Left lung (tissue), 14 donors: ENCODE measurements at places on chromosomes 2 and 18. TPM values are rescaled to one million over a fixed set of nuclear protein-coding genes. Genes with fewer than 3 reads are reported as not detected.

TWIST2 gene
- total RNA-seq, result 12.8 TPM

ARL4C gene
- total RNA-seq, result 15.8 TPM

DNA sequence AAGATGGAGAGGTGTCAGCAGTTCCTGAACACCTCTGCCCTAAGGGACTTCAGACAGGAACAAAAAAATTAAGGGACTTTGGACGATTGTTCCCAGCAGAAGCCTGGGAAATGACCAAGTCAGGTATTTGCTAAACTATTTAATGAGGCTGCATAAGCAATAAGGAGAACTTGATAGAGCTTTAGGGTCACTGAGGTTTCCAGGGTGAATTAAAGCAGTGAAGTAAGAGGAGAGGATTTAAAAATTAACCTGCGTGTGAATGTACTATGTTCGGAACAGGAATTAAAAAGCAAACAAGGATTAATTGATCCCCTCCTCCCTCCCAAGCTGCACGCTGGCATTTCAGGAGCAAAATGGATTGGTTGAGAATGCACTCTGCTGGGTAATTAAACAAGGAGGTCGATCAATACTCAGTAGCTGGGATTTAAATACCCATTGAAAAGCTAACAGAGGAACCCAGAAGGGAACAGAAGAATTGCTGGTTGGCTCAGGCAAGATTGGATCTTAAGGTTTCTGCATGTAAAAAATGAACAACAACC is 157.2 kb downstream of the RNF152 start:
- no peak for DNase-seq

MEP1B gene
- not detected for total RNA-seq

DNA sequence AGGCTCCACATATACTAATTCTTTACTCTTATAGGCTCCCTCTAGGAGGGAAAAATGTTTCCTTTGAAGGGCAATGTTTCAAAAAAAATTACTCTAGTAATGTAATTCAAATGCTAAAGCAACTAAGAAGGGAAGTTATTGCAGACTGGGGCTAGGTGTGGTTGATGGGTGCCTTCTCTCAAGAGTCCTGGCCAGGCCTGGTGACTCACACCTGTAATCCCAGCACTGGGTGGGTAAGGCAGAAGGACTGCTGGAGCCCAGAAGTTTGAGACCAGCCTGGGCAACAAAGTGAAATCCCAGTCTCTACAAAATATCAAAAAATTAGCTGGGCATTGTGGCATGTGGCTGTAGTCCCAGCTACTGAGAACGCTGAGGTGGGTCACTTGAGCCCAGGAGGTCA is 31.2 kb upstream of the CDKL4 start:
- no peak for DNase-seq

DNA sequence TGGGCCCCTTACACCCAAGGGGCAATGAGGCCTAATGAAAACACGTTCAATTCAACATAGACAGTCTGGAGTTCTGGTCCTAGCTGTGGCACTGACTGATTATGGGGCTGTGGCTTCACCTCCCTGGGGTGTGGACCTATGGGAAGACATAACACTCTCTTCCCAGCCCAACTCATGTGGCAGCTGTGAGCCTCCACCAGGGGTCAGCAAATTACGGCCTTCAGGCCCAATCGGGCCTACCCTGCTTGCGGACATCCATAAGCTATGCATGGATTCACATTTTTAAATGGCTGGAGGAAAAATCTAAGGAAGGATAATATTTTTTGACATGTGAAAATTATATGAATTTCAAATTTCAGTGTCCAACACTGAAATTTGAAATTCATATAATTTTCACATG is 101.3 kb downstream of the LOXHD1 start:
- no peak for DNase-seq

CYTIP gene
- 10.9 TPM for total RNA-seq

- DNase-seq, result no peak
Observed at GRCh38 chr2:159895258-159896065, 97.5 kb upstream of the CD302 start.

DNA sequence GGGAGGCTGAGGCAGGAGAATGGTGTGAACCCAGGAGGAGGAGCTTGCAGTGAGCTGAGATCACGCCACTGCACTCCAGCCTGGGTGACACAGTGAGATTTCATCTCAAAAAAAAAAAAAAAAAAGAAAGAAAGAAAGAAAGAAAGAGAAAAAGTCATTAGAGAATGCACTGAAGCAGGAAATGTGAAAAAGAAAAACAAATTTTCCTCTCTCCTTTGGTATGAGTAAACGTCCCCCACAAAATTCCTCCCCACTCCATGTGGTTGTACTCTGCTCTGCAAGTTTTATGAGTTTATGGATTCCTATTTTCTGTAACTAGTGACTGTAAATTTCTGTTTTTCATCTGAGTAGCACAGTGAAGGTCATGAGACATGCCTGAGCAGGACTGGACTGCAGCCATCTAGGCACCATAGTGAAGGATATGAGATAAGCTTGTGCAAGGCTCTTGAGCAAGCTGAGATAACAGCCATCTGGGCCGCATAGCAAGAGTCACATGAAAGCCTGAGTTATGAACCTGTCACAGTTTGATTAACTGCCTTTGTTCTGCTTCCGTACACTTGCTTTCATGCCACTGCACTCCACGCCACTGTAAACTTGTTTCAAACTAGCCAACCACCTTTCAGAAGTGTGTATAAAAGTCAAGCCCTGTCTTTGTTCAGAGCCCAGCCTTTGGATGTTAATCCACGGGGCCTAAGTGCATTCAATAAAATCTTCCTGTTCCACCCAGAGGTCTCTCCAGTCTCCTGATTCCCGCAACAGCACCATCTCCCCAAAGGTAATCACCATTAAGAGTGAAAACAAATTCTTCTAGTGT is 50.2 kb downstream of the SKA1 start:
- DNase-seq, result peak; percentile 63

DNA sequence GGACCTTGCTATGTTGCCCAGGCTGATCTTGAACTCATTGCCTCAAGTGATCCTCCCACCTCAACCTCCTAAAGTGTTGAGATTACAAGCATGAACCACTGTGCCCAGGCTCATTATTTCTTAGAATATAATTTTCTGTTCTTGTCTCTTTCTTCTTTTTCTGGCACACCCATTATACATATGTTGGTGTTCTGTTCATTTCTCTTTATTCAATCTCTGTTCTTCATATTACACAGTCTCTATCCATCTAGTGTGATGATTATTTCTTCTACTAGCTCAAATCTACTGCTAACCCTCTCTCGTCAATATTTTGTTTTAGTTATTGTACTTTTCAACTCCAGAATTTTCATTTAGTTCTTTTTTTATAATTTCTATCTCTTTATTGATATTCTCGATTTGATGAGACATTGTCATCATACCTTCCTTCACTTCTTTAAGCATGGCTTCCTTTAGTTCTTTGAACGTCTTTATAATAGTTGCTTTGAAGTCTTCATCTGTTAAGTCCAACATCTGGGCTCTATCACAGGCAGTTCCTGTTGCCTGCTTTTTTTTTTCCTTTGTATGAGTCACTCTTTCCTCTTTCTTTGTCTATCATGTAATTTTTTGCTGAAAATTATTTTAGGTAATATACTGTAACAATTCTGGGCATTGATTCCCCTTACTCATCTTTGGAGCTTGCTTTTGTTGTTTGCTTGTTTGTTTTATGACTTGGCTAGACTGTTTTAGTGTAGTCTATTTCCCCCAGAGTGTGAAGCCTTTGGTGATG is 196.4 kb upstream of the NABP1 start:
- no peak for DNase-seq

GRCh38 chr2:12430407-12431133 is 286.2 kb upstream of the TRIB2 start:
- no peak for DNase-seq

GRCh38 chr2:126857502-126857901 is 41.2 kb upstream of the TEX51 start:
- DNase-seq, result no peak

CCT7 gene
- total RNA-seq, result 226 TPM

- peak; percentile 28 for DNase-seq
Observed at GRCh38 chr2:235949567-235950472, 218.4 kb downstream of the GBX2 start.

CDKL4 gene
- 0.55 TPM for total RNA-seq

HMSD gene
- 10.8 TPM for total RNA-seq
